Foreskin melanocyte (primary cell): ENCODE measurements at places on chromosomes 2 and 18.

GRCh38 chr2:241616168-241617125 lies 20.5 kb downstream of the THAP4 start:
- DNase-seq = no peak

- DNase-seq = no peak
These were observed 45.6 kb downstream of the DDX18 start for GRCh38 chr2:117859924-117860647.

GRCh38 chr2:239239607-239240413 lies 161.0 kb downstream of the HDAC4 start:
- DNase-seq = no peak

- DNase-seq = no peak
These were observed 127.4 kb downstream of the TANC1 start for GRCh38 chr2:159095813-159096212.
